CD4-positive, alpha-beta T cell treated with Interleukin-12 subunit alpha and Interleukin-12 subunit beta, for 1 hour (primary cell): ENCODE measurements at places on chromosomes 16 and 17.

DNA sequence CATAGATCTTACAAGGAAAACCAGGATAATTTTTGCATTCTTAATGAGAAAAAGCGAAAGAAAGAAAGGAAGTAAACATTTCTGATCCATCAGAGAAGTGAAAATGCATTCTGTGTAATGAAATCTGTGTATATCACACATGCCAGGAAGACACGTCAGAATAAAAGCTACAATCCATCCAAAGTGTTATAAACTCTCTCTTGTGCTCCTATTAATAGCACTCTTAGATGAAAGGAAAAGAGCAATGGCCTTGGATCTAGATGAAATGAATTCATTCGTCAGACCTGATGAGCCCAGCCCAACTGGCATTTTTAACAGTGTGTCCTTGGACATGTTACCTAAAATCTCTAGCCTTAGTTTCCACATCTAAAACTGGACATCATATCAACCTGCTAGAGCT is 885.5 kb downstream of the CDH11 start:
- DNase-seq: no peak

GRCh38 chr17:76524598-76525512 is 12.7 kb downstream of the CYGB start:
- DNase-seq: no peak

- no peak for DNase-seq
Observed at GRCh38 chr17:79988185-79988971, 47.3 kb downstream of the TBC1D16 start.

DNA sequence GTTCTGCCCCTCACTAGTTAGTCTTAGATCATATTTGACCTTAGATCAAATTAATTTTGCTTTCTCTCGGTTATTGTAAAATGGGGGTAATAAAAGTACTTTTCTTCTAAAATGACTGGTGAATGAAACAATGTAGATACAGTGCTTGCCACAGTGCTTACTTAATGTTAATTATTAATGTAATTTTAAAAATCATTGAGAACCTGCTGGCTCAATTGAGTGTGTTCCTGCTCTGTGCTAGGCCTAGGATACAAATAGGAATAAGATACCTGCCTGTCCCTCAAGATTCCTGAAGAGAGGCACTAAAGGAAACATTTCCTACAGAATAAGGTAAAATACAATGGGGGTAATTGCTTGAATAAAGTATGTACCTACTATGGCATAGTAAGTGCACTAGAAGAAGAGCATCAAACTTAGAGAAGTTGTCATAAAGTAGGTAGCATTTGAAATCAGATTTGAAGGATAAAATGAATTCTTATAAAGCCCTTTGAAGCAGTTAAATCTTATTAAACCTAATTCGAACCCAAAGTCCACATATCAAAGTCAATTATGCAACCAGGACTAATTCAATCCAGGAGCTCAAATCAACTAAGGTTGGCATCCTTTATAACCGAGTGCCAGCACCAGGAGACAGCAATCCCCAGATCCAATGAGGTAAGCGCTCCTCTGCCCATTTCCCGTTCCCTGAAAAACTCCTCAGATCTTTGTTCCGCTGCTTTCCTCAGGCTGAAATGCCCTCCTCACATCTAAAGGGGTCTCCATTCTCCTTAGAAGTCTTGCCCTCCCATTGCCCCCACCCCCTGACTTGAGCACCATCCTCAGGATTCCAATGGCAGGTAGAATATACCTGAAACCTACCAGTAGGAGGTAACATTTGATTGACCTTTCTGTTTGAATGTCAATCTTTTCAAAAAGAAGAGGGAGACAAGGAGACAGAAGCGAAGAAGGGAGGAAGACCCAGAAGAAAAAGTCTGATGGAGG is 2.4 kb upstream of the MED13 start:
- no peak for DNase-seq

- no peak for DNase-seq
Observed at GRCh38 chr16:88337021-88337420, 45.7 kb upstream of the ZNF469 start.

DNA sequence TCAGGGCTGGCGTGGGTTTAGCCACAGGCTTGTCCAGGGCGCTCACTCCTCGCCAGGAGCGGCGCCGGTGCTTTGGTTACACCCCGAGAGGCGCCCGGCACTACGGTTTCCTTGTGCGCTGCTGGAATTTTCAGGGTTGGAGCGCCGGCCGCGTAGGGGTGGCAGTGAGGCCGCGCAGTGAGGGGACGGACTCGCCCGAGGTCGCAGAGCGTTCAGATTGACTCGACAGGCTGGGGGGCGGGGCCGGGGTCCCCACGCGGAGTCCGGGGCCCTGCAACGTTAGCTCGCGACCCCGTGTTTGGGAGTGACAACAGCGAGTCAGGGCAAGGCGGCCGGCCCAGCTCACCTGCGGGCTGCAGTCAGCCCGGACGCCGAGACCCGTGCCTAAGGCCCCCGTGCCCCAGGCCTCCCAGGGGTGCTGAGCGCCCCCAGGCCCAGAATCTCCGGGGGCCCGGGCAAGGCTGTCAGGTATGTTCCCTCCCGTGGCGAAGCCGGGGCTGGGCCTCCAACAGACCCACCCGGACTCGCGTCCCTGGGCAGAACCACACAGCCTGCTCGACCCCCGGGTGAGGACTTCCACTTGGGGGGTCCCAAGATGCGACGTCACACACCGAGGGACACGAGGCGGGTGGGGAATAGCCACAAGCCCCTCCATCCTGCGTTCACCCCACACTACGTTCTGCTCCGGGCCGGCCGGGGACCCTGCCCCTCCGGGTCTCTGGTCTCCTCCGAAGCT is 1.3 kb upstream of the ACTG1 start:
- peak; percentile 31 for DNase-seq

GRCh38 chr17:72510351-72511016 is 389.7 kb downstream of the SOX9 start:
- DNase-seq: no peak

- DNase-seq: no peak
Observed at GRCh38 chr16:64531401-64531800, 590.5 kb downstream of the CDH11 start.

GRCh38 chr16:57084257-57084770 is 8.1 kb upstream of the CPNE2 start:
- DNase-seq: peak; percentile 81

- DNase-seq: no peak
Observed at GRCh38 chr17:14038206-14038605, 31.1 kb upstream of the COX10 start.

DNA sequence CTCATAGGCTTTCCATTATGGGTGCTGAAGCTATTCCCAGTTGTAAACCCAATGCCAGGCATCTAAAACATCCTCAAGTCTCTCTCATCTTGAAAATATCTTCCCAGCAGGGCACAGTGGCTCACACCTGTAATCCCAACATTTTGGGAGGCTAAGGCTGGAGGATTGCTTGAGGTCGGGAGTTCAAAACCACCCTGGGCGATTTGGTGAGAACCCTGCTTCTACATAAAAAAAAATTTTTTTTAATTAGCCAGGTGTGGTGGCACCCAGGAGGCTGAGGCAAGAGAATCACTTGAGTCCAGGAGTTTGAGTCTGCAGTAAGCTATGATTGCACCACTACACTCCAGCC is 13.0 kb upstream of the EEF2K start:
- no peak for DNase-seq

- no peak for DNase-seq
Observed at GRCh38 chr17:40417258-40417608, 463 bp downstream of the TOP2A start.

DNA sequence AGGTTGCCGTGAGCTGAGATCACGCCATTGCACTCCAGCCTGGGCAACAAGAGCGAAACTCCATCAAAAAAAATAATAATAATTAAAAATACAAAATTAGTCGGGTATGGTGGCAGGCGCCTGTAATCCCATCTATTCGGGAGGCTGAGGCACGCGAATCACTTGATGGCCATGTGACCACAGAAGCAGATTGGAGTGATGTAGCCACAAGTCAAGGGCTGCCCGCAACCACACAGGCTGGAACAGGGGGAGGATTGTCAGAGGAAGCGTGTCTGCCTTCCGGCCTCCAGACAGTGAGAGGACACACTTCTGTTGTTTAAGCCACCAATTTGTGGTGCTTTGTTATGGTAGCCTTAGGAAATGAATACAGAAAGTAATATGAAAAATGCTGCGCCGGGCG is 11.8 kb upstream of the NAGS start:
- no peak for DNase-seq

DNA sequence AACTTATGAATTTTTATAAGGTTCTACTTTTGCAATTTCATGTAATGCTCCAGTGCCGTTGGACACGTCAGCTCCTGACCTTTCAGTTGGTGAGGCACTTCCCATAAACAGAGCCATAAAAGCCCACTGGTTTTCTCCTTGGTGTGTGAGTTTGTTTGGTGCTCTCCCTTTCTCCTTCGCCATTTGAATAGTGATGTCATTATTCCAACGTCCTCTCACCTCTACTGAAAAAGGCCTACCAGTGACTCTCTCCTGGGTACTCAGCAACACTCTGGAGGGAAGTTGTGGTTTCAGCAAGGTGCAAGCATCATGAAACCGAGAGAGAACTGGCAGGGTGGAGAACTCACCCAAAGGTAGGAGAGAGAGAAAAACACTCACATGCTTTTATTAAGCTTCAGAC is 29.6 kb upstream of the HNF1B start:
- peak; percentile 24 for DNase-seq

DNA sequence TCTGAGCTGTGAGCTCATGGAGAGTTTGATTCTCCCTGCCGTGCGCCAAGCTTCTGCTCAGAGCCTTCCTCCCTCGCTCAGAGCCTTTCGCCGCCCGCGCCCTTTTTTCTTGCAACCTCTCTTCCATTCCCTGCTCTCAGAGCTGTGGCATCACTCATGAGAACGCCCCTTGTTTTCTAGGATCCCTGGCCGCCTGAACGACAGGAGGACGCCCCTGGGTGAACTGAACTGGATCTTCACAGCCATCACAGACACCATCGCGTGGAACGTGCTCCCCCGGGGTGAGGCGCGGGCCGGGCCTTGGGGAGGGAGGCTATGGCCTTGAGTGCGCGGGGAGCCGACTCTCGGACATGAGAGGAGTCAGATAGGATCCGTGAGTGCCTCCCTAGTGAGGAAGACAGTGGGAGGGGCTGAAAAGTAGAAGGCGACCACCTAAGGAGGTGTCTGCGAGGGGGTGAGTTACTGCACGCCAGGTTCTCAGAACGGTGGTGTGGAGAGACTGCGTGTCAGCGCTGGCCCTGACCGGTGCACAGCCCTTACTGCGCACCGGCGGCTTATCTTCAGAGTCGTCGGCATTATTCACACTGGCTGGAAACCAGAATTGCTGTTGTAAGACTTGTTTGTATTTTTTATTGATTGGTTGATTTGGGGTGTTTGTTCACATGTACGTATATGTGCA is 169.5 kb upstream of the CHMP6 start:
- DNase-seq: no peak

GRCh38 chr17:80513892-80514291 is 30.7 kb upstream of the RPTOR start:
- DNase-seq: no peak

DNA sequence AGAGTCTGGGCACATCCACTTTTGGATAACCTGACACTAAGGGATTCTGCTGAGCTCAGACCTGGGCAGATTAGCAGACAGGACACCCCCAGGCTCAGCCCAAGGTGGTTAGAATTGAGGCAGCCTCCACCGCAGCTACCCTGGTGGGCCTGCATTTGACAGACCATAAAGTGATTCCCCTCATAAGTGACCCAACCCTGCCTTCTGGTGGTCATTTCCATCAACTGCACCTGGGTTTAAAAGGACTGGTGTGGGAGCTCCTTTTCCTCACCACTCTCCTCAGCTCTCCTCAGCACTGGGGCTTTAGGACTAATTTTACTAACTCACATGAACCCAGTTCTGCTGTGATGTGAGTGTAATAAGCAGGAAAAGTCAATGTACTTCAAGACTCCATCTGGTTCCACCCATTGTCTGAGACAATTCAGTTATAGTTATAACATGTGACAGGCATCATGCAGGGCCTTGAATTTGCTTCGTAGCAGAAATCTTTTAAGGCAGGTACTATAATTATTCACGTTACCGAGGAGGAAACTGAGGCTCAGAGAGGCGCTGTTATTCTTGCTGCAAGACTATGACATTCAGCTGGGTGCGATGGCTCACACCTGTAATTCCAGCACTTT is 42.5 kb downstream of the MYH3 start:
- peak; percentile 9 for DNase-seq

DNA sequence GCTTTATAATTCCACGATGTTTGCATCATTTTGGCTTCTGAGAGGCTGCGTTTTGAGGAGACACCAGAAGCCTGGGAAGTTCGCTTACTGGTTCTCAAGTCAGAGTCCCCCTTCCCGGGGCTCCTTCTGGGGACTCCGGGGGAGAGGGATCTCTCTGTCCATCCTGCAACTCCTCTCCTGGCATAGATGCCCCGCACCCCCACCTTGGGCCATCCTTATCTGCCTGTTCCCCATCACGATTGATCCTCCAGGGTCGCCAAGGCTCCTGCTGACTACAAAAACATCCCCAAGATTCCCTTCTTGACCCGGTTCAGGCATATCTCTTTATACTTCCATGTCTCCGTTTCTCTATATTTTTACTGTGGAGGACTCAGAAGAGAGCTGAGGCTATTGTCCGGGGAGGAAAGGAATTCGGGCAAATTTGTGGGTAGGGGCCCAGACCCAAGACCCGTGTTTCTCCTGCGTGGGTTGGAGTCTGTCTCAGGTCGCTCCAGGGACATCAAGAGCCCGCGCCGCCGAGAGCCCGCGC is 18.4 kb upstream of the HOXB13 start:
- no peak for DNase-seq

- DNase-seq: no peak
Observed at GRCh38 chr16:11552440-11552839, 34.3 kb downstream of the LITAF start.

DNA sequence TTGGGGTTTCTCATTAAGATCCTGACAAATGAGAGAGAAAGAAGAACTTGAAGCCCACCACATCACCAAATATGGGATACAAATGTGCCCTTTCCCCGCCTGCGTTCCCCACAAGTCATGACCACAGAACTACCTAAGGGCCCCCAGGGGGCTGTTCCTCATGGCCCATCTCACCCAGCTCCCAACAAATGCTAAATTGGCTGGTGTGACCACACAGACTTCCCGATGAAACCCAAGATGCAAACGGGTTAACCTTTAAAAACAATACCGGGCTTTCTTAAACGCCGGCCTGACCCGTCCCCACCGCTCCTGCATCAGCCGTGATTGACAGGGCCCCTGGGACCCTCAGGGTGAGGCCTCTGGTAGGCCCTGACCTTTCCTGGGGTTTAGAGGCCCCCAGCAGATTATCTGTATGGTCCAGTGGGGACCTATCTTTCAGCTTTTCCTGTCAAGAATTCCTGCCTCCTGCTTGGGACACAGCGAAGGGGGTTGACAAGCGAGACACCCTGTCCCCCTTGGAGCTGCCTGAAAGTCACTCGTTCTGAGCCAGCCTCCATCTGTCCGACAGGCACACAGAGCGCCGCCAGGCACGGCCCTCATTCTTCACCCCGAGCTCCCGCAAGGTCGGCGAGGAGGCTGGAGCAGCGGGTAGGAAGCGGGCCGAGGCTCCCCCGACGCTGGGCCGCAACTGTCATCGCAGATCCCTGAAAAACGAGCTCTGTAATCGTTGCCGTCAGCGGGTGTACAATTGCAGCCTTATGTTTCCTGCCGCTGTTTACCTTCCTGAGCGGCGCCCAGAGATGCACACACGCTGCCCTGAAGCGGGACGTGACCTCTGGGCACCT is 300.1 kb downstream of the FOXL1 start:
- no peak for DNase-seq
